CD8-positive, alpha-beta memory T cell (primary cell): ENCODE measurements at places on chromosomes 2 and 18. TPM values are rescaled to one million over a fixed set of nuclear protein-coding genes. Genes with fewer than 3 reads are reported as not detected.

DNA sequence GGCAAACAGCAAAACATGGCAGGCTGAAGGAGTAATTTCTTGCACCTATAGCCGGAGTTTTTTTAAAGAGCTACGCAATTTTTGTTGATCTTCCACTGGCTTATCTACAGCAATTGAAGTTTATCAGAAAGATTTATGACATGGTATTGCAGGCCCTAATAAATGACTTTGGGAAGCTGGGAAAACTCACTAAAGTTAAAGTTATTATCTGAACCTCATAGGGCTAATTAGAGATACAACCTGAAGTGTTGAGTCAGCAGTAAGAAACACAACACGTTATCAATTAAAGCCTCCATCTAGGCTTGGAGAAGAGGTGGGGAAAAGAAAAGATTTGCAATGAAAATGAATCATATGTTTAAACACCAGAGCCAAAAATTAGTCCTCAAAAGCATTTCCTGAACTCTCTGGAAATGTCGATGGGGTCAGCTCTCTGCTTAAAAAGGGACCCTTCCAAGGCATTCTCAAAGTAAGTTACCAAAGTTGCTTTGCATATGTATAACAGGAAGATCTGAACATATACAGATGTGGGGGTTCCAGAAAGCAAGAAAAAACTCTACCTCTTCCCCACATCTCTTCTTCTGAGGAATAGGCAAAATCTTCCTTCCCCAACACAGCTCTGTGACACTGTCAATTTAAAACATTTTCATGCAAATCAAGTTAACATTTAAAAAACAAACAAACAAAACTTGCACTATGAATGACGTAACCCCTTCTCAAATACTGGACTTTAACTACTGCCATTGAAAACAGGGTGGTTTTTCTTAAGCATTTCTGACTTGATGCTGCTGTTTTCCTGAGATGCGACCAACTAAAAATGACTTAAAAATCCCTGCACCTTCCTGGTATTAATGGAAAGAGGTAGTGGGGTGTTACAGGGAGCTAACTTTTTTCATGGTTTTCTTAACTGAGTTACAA is 915.6 kb downstream of the NRXN1 start:
- no peak for DNase-seq

DNA sequence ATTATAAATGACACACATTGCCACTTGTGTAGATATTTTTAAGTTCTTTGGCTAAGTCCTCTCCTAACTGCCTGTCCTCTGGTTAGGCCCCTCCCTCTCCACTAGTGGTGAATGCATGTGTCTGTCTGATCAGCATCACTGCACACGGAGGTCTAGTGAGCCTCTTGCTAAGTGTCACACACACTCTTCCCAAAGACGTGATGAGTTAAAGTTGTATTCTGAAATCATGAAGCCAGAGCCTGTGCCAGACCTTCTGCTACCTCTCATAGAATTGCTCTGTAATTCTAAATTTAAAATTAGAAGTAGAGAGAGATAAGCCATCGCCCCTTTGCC is 41.3 kb downstream of the RALB start:
- no peak for DNase-seq

DNA sequence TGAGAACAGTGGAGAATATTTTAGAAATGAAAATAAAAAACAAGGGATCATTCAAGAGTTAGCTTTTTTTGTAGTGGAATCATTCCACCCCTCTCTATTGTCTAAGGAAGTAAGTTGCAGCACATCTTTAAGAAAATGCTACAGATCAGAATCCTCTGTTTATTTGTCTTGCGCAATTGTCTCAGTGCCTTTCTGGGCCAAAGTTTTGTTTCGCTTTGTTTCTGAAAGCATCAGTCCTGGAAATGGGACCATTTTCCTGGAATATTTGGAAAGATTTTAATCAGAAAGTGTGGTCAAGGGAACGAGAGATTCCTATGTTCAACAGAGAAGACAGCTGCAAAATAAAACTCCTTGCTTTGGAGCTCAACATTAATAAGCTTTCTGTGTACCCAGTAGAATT is 74.0 kb downstream of the NRXN1 start:
- DNase-seq: no peak

The TMBIM1 gene
- total RNA-seq: 92.3 TPM

DNA sequence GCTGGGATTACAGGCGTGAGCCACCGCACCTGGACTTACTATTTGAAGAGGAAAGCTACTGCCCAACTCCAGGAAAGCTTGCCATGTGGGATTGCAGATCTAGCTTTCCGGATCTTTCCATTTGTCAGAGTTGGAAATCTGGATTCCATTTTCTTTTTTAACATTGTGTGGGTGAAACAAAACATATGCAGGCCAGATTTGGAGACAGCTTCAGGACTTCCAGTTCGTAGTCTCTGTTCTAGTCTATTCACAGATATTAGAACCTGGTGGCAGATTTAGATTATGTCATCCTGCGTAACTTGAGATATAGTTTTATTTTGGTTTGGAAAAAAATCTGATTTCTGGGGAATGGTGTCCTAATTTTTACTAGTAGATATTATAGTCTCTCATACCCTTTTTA is 70.5 kb downstream of the ZNF236 start:
- no peak for DNase-seq

The RRM2 gene
- 425 TPM for total RNA-seq

- no peak for DNase-seq
These were observed 14.6 kb downstream of the BIN1 start for GRCh38 chr2:127092306-127092705.

The CXCR1 gene
- not detected for total RNA-seq

The HOXD4 gene
- total RNA-seq: not detected

The MROH2A gene
- not detected for total RNA-seq

The HOXD12 gene
- total RNA-seq: not detected

- peak; percentile 81 for DNase-seq
These were observed 18.0 kb downstream of the ARID5A start for GRCh38 chr2:96554293-96555145.

GRCh38 chr18:13070460-13070859 is 79.3 kb downstream of the CEP192 start:
- no peak for DNase-seq

- DNase-seq: no peak
These were observed 998 bp downstream of the RNF149 start for GRCh38 chr2:101307503-101307902.

GRCh38 chr2:150591496-150592285 is 104.2 kb upstream of the RND3 start:
- DNase-seq: no peak

DNA sequence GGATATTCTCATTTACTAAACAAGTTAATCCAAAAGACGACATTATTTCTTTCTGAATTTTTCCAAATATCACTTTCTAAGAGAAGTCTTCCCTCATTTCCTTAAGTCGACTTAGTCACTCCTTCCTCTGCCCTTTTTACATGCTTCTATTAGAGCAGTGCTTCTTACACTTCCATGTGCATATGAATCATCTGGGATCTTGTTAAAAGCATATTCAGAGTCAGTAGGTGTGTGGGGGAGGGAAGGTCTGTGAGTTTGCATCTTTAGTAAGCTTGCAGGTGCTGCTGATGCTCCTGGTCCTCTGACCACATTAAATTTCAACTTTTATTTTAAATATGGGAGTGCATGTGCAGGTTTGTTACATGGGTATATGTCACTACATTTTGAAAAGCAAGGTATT is 582.6 kb downstream of the NRXN1 start:
- DNase-seq: no peak

GRCh38 chr2:18380321-18380720 is 180.1 kb downstream of the RDH14 start:
- DNase-seq: no peak

The SPEG gene
- total RNA-seq: 1.0 TPM

The RSAD2 gene
- 0.85 TPM for total RNA-seq

- DNase-seq: no peak
These were observed 173.6 kb downstream of the ADCYAP1 start for GRCh38 chr18:1078301-1078700.

DNA sequence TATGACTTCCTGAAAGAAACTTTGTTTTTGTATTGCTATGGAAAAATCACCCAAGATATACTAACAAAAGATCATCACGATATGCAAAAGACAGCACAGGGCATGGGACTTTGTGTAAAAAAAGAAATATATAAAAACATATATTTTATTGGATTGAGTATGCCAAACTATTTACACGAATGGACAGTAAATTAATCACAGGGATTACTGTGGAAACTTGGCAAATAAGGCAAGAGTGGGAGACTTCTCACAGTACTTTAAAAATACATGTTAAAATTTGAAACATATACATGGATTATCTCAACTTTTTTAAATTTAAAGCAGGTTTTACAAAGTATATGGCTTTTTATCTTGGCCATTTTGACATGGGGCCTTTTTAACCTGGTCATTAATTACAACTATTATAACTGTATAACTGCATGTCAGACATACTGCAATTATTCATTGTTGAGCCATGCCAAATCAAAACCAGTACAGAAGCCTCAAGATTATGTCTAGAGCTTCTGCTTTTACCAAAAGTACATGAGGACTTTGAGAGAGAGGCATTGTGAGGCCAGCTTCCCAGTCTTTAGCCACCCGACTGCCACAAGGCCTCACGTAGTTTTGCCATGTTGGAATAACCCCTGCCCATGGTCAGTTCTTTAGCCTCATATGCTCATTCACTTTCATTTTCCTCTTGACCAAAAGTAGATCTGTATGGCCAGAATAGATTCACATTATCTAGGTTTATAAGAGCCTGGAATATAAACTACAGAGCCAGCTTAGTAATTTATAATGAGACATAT is 419.8 kb downstream of the SETBP1 start:
- DNase-seq: no peak

- no peak for DNase-seq
These were observed 18.4 kb upstream of the MALL start for GRCh38 chr2:110134025-110134424.

GRCh38 chr2:215862351-215862771 is 151.0 kb downstream of the MREG start:
- no peak for DNase-seq

DNA sequence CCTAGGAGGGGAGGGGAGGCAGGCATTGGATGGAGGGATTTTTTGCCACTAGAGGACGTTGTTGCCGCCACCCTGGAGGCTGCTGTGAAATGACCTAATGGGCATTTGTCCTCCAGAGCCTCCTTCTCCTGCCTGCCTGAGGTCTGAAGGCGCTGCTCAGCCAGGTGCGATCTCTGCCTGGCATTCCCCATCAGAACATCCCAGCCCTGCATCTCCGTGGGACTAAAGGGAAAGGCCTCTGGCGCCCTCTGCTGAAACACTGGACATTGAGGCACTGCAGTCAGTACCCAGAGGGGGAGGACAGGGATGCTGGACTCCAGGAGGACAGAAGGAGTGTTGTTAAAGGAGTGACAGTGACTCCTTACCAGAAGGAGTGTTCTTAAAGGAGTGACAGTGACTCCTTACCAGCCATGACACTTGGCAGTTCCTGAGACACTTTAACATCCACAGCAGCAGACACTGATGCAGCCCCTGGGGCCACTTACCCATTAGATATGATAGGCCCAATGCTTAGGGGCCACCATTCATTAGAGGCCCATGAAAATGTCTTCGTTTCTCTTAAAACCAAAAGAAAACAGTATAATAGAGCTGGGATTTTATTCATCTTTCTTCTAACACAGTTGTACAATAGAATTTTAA is 17.0 kb downstream of the THNSL2 start:
- no peak for DNase-seq

The SESTD1 gene
- total RNA-seq: 1.6 TPM

GRCh38 chr2:160507464-160507863 is 13.9 kb upstream of the RBMS1 start:
- DNase-seq: no peak

GRCh38 chr2:227188292-227188691 is 23.9 kb downstream of the COL4A3 start:
- no peak for DNase-seq

DNA sequence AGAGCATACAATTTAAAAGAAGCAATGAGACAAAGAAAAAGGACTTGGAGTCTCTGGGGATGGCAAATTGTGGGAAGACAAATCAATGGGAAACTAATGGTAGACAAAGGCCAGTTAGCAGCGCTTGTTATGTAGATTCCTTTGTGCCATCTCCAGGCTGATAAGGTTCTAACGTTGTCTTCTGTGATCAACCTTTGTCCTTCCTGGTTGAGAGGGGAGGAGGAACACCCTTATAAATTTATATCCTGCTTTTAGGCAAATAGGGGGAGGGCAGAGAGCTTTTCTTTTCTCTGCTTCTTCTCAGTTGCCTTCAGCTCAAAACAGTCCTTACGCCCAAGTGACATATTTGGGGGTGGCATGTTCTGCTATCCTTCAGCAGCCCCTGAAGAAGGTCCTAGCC is 89.8 kb downstream of the STPG4 start:
- DNase-seq: no peak

DNA sequence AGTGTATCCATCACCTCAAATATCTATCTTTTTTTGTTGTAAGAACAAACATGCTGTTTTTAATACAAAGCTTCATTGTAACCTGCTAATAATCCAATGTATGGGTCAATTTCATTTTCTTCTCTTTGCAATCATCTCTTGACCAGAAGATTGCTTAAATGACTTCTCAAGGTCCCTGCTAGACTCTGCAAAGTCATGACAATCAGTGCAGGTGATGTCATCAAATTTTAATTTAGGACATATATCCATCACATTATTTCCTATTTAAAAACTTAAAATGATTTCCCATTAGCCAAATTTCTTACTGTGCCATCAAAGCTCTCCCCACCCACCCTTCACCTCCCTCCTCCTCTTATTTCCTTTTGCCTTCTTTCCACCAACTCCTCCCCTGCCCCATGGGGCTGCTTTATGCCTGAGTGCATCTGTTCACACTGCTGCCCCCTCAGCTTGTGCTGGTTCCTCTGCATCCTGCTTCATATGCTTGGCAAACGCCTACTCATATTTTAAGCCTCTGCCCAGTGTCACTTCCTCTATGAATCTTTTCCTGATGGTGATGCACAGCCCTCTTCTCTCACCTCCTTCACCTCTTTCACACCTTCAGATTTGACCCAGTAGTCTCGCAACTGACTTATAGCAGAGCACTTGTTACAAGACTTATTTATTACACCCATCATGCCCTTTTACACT is 20.3 kb downstream of the PLEK start:
- peak; percentile 66 for DNase-seq
